Foreskin fibroblast (primary cell): ENCODE measurements at places on chromosomes 6 and 20.

DNA sequence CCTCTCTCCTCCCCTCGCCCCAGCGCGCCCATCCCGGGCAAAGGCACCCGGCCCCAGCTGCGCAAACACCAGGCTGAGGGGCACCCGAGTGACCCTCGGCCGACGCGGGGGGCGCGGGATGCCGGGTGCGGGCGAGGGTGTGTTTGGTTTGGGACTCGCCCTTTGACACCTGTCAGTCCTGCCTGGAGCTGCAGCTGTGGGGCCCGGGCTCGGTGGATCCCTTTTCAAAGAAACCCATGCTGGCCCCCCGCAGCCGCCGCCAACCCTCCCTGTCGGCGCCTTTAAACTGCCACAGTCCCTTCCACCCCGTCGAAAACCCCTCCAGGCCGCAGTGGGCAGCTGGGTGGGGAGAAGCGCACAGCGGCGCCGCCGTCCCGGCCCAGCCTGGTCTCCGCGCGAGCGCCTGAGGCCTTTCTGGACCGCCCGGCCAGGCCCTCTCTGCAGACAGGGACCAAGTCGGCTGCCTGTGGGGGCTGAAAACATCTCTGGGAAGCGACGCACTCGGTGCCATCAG lies 5.5 kb downstream of the FOXQ1 start:
- DNase-seq, result no peak

DNA sequence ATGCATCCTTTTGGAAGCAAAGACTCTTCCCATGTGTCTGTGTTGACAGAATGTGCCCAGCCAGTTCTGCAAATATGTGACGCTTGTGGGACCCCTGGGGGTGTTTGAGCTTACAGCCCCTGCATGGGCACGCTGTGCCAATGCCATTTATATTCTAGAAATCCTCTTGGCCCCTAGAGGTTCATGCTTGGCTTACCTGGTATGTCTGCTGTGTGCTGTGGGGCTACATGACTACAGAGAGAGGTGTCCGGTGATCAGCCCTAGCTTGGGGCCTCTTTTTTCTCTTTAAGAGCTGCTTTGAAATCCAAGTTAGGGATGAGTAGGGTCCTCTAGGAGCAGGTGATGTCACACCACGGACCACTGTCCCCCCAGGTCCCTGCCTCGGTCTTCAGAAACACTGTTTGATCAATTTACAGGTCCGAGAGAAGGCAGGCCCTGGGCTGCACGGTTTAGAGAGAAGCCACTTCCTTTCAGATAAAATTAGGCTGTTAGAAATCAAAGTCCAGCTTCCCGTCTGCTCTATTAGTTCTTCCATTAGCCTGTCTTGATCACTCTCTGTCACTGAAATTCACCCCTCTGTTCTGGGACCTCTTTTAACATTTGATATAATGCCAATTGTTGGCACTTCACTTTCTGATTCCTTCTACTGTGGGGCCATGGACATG lies 26.5 kb downstream of the BCAS4 start:
- DNase-seq, result no peak

GRCh38 chr6:30071081-30071818 lies 4.3 kb downstream of the PPP1R11 start:
- peak; percentile 39 for DNase-seq

DNA sequence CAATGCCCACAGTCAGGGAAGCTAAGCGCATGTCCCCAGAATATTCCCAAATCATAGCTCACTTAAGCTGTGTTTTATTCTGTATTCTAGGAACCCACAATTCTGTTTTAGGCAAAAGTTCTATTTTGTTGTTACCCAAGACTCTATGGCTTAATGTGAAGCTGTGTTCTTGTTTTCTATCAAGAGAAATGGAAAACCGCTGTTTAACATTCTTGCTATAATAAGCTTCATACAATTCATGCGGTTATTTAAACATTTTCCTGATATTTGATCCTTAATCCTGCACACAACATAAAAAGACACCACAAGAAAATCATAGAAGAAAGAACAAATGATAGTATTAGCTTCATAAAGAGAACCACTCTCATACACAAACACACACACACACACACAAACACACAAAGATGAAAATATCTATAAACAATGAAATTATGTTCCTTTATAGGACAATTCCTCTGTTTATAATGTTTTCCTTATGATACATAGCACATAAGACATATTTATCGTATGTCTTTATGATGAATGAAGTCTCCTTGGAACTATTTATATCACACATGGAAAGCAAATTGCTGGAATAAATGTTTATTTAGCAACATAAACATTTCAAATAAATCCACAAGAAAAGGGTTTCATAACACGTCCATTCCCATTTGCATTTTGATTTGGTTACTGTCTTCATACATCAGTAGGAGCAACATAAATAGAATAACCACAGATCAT lies 16.4 kb upstream of the COL21A1 start:
- DNase-seq, result peak; percentile 48

- no peak for DNase-seq
These were observed 95.0 kb downstream of the ARHGAP18 start for GRCh38 chr6:129615020-129615419.
